ENCODE measurements at places on chromosomes 1 and 21.
A peak's percentile ranks its signal among the peaks of the same experiment; 100 is the strongest.

- DNase-seq: no peak
These were observed 96.5 kb downstream of the GREM2 start for GRCh38 chr1:240515505-240515904.

GRCh38 chr1:13783551-13783950 is 83.6 kb downstream of the PRDM2 start:
- no peak for DNase-seq

GRCh38 chr1:228280961-228281591 is 73.2 kb downstream of the OBSCN start:
- DNase-seq: no peak

- peak; percentile 78 for DNase-seq
These were observed at the start of gene S100A13 for GRCh38 chr1:153626904-153627714. Gene S100A13 (minus strand): TSS chr1:153627505. CDS start chr1:153626472, 1,033 bp downstream.

GRCh38 chr21:35239811-35240219 is 190.7 kb upstream of the RUNX1 start:
- peak; percentile 91 for DNase-seq

GRCh38 chr1:88021529-88021928 is 662.5 kb upstream of the PKN2 start:
- no peak for DNase-seq

DNA sequence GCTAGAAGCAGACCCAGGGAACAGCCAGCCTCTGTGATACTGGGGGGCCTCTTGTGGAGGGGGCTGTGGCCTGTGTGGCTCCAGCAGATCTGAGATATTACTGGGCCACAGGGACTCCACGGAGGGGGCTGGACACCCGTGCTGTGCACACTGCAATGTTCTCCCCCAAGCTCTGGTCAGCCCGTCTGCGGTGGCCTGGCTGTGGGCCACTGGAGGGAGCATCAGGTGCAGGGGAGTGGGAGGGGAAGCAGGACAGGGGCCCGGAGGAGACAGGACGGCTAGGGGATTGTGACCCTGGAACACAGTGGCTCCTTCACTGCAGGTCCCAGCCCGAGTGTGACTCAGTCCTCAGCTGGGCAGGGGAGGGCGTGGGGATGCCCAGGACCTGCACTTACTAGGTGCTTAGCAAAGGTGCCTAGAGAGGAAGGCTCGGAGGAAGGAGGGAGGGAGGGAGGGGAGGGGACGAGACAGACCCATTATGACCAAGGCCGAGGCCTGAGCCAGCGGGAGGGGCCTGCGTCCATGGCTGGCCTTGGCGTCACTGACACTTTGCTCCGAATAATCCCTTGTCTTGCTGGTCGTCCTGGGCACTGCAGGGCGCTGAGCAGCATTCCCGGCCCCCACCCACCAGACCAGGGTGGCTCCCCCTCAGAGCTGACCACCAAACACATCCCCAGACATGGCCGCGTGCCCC is 44.2 kb downstream of the PRDM16 start:
- no peak for DNase-seq

- DNase-seq: no peak
These were observed 16.6 kb upstream of the KLHDC7A start for GRCh38 chr1:18463984-18464664.

DNA sequence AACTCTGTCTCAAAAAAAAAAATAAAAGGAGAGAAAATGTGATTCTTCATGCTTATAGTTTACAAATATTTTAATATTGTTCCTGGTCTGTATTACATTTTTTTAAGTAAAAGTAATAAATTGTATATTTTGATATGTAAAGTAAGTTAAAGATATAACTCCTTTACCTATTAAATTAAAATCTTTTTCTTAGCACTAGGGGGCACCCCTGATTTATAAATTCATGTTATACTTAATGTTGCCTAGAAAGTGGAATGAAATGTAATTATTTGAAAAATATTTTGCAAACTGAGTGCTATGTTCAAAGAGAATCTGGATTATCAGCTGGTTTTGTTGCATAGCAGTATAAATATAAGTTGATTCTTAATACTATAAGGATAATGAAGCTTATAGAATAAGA is 49.2 kb downstream of the RALGPS2 start:
- DNase-seq: no peak

DNA sequence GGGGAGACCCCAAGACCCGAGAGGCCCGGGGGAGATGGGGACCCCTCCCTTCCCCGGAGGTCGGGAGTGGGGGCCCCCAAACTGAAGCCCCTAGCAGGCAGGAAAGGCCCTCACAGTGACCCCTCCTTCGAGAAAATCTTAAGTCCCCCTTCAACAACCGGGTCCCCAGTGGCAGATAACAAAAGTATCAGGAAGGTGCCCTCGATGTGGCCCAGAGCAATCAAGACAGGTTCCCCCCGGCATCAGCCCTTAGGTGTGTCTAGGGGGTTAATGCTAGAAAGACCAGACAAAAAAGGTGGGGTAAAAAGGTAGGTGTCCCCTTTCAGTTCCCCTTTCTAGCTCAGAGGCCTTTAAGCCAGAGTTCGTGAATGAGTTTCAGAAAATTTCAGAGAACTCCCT is 282 bp upstream of the ECE1 start:
- DNase-seq: no peak

GRCh38 chr1:222814536-222815439 is at the start of gene DISP1:
Gene DISP1 (plus strand): TSS chr1:222815039. CDS start chr1:222942824, 127,785 bp downstream.
- DNase-seq: no peak

DNA sequence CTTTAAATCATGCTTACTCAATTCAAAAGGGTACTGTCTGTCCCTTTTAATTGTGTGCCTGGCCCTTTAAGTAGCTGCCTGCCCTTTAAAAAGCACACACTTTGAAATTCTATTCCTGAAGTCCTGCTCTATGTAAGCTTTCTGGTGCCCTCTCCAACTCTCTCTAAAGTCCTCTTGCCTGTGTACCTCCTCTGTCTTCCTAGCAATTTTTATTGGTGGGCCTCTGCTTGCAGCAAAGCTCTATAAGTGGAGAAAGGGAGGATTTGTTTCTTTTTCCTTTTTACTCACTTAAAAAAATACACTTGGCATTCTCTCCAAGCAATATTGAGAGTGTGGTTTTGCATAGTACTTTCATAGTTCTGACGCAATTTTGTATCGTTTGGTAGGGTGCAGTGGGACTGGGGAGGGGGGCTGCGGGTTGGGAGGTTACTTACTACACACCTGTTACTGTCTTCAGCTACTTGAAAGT is 135.4 kb downstream of the LMO4 start:
- no peak for DNase-seq

GRCh38 chr1:8219530-8219929 is 98.4 kb upstream of the SLC45A1 start:
- no peak for DNase-seq

DNA sequence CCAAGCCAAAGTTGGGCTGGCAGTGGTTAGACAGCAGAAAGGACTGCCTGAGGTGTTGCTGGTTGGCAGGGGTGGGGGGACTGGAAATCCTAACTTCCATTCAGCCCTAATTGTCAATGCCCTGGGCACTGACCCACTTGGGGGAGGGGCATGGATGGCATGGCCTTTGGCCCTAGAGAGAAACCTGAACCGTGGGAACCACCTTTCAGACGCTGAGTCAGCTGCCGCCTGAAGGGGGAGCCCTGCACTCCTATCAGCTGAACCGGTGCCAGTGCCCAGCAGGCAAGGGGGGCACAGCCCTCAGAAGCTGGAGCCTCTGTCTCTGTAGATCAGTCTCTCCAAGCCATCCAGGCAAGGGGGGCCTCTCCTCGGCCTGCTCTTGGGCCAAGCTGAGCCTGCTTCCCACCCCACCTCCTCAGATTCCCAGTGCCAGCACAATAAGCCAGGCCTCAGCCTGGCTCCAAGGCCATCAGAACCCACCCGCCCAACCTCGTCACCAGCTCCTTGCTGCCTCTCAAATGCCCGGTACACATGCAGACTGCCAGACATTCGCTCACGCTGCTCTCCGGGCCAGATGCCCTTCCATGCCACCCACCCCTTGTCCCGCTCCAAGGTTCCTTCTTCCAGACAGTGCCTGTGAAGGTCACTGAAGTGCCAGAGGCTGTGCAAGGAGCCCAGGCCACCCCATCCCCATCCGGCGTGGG is 11.6 kb downstream of the TINAGL1 start:
- no peak for DNase-seq

DNA sequence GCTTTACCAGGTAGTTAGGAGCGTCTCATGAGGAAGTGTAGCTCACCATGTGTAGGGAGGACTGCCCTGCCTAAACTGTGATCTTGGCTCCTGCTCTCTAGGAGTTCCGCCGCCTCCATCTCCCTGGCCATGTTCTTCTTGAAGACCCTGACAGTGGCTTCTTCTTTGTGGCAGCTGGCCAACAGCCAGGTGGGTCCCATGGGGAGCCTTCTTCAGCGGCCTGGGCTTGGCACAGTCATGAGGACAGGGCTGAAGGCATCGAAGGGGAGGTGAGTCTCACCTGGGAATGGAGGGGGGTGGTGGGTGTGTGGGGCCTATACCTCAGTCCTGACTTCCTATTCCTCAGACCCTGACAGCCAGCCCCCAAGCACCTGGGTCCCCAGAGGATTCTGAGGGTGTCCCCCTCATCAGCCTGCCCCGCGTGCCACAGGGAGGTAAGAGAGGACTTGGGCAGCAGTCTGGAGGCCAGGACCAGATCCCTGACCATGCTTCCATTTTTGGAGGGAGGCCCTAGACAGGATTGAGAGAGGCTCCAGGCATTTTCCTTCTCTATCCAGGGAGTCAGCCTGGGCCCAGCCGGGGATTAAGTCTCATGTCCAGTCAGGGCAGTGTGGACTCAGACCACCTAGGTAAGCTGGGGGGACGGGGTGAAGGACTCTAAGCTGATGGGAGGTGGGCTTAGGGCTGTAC is 21.4 kb downstream of the HYI start:
- DNase-seq: no peak

- DNase-seq: no peak
These were observed 48.7 kb downstream of the RAP1GAP start for GRCh38 chr1:21620496-21620895.

DNA sequence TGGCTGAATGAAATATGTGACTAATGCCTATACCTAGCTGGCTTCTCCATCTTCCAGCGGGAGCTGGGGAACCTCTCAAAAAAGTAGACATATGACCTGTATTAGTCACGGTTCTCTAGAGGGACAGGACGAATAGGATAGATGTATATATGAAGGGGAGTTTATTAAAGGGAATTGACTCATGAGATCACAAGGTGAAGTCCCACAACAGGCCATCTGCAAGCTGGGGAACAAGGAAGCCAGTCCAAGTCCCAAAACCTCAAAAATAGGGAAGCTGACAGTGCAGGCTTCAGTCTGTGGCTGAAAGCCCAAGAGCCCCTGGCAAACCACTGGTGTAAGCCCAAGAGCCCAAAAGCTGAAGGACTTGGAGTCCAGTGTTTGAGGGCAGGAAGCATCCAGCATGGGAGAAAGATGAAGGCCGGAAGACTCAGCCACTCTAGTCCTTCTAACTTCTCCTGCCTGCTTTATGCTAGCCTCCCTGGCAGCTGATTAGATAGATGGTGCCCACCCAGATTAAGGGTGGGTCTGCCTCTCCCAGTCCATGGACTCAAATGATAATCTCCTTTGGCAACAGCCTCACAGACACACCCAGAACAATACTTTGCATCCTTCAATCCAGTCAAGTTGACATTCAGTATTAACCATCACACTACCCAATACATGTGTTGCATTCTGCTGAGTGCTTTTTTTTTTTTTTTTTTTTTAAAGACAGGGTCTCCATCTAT is 19.6 kb downstream of the OLIG1 start:
- DNase-seq: no peak

DNA sequence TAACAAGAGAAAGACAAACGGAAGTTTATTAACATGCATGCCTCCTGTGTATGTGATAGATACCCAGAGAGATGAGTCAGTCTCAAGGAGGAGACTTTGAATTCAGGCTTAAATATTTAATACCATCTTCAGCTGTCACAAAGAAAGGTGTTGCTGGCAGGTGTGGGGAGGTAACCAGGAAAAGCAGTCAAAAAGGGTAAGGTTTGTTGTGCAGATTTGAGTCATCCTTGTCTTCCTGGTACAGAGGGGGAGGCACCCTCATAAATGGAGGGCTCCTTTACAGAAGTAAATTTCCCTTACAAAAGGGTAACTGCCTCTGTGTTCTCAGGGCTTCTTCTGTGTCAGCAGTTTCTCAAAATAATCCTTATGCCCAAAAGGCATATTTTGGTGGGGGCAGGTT is 75.2 kb upstream of the B3GALT5 start:
- no peak for DNase-seq

- no peak for DNase-seq
These were observed 7.2 kb downstream of the GPN2 start for GRCh38 chr1:26882696-26883463.

- DNase-seq: no peak
These were observed 86.5 kb upstream of the MACF1 start for GRCh38 chr1:39117899-39118450.
